A549 (cell line): ENCODE measurements at places on chromosomes 5 and 9. TPM values are rescaled to one million over a fixed set of nuclear protein-coding genes. Genes with fewer than 3 reads are reported as not detected.

Gene SPEF2
- 1.9 to 3.2 TPM (median 2.2 TPM) in 3 replicates for polyA plus RNA-seq

Gene COL27A1
- 20.6 to 21.0 TPM (median 20.7 TPM) in 3 replicates for polyA plus RNA-seq

DNA sequence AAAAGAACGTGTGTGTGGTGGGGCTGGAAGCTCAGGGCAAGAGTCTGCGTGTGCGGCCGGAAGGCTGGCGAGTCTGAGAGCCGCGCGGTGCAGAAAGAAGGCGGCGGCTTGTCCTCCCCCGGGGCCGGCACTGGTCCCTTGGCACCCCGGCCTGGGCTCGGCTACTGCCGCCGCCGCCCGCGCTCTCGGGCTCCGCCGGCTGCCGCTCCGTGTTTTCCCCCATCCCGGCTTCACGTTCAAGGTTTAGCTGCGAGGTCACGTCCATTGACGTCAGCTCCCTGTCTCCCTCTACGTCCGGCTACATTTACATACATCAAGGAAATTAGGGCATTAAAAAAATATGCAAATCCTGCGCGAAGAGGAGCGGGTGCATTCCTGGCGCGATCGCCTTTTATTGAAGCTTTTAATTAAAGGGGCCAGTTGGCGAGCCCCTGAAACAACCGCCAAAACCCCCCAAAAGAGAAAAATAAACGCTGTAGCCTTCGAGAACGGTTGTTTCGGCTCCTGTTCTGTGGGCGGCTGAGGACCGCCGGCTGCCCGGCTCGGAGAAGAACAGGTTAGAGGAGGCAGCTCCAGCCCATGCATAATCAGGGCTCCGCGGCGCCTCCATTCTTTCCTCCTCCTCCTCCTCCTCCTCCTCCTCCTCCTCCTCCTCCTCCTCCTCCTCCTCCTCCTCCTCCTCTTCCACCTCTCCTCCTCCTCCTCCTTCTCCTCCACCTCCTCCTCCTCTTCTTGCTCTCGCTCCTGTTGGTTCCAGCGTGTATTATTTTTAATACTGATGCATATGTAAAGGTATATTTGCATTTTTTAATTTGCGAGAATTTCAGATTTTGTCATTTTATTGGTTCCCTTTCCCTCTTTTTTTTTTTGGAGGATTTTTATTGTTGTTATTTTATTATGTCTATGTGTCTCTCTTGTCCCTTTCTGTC lies 207.0 kb downstream of the MEF2C start:
- peak; percentile 61 for DNase-seq

DNA sequence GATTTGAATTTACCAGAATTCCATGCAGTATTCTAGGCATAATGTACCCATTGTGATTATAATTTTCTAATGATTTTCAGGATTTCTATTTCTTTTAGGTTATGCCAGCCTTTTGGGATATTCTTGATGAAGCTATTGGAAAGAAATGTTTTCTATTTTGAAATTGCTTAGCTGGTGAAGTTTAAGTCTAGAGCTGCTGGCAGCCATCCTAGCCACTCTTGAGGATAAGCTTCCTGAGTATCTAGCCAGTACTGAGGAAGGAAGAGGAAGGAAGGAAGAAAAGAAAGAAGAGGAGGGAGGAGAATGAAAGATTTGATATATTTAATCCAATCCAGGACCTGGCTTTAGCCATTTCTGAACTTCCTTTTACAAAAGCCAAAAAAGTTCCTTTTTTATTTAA lies 142.1 kb upstream of the DAB2 start:
- no peak for DNase-seq

GRCh38 chr5:102223542-102224477 lies 72.3 kb downstream of the SLCO4C1 start:
- DNase-seq = peak; percentile 45

- DNase-seq = no peak
These were observed 224.9 kb downstream of the MAT2B start for GRCh38 chr5:163730206-163730756.

DNA sequence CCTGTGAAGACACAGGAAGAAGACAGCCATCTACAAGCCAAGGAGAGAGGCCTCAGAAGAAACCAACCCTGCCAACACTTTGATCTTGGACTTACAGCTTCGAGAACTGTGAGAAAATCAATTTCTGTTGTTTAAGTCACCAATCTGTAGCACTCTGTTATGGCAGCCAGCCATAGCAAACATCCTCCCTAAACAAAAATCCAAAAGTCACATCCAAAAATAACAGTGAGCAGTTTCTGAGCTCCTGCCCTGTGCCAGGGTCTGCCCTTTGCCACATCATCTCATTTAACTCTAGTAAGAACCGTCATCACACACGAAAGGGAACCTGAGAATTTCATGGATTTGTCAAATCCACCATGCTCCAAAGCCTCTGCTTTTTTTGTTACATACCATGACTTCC lies 118.8 kb downstream of the TRIM36 start:
- DNase-seq = no peak

- DNase-seq = no peak
These were observed 541.0 kb downstream of the DTWD2 start for GRCh38 chr5:118447350-118447749.

GRCh38 chr5:163473635-163474243 lies 13.3 kb downstream of the HMMR start:
- DNase-seq = peak; percentile 18

DNA sequence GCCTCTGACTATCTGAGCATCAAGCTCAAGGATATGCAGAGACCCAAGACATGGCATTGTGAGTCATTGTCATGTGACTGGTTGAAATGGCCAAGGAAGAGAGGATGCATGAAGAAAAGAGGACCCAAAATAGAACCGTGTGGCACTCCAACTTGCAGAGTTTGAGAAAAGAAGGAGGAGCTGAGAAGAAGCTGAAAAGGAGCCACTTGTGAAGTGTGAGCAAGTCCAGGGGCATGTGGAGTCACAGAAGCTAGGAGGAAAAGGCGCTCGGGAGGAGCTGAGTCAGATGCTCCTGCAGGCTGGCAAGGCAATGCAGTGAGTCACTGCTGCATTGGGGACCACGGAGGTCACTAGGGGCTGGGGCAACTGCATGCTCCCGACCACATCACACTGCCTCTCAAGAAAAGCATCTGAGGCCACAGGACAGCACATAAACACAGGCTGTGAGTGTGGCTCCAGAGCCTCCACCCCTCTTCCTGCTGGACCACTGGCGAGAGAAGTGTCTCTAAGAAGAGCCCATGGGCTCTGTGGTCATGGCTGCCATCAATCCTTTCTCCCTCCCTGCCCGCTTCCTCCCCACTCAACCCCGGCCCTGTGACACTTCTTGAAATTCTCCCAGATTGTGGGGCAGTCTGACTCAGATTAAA lies 197.6 kb downstream of the DRD1 start:
- DNase-seq = peak; percentile 80

DNA sequence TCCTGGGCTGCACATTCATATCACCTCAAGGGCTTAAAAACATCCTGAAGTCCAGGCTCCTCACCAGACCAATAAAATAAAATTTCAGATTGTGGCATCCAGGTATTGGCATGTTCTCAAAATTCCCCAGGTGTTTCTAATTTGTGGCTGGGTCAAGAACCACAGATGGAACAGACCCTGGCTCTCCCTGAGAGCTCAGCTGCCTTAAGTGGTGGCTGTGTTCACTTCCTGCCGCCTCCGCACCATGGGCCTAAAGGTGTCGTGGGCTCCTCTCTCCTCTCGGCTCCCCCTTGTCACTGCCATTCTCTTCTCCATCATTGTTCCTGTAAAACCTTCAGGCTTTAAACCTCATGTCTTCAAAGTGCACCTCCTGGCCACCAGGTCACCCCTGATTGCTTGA lies 17.8 kb upstream of the CCNJL start:
- no peak for DNase-seq

GRCh38 chr9:97484134-97484533 lies 17.3 kb upstream of the TMOD1 start:
- DNase-seq = no peak
